ENCODE measurements at places on chromosomes 11 and 22.

GRCh38 chr11:133406489-133406888, 125.8 kb downstream of the OPCML start:
- no peak for DNase-seq

GRCh38 chr11:84549217-84549616, 1077.9 kb downstream of the DLG2 start:
- no peak for DNase-seq

GRCh38 chr22:26404851-26405421, 24.1 kb upstream of the ASPHD2 start:
- no peak for DNase-seq

GRCh38 chr11:74683941-74684481, 47.2 kb downstream of the CHRDL2 start:
- no peak for DNase-seq

- no peak for DNase-seq
Measured at GRCh38 chr22:42970029-42970428, 44.9 kb downstream of the PACSIN2 start.
